ENCODE measurements at places on chromosomes 2 and 18.

GRCh38 chr2:29050591-29050990 lies 23.7 kb downstream of the PCARE start:
- DNase-seq = no peak

- DNase-seq = no peak
Measured at GRCh38 chr2:68885811-68886075, 14.5 kb upstream of the BMP10 start.

- DNase-seq = no peak
Measured at GRCh38 chr2:238813109-238813508, 34.8 kb upstream of the TWIST2 start.

GRCh38 chr2:140604788-140605187 lies 1526.0 kb downstream of the LRP1B start:
- no peak for DNase-seq

DNA sequence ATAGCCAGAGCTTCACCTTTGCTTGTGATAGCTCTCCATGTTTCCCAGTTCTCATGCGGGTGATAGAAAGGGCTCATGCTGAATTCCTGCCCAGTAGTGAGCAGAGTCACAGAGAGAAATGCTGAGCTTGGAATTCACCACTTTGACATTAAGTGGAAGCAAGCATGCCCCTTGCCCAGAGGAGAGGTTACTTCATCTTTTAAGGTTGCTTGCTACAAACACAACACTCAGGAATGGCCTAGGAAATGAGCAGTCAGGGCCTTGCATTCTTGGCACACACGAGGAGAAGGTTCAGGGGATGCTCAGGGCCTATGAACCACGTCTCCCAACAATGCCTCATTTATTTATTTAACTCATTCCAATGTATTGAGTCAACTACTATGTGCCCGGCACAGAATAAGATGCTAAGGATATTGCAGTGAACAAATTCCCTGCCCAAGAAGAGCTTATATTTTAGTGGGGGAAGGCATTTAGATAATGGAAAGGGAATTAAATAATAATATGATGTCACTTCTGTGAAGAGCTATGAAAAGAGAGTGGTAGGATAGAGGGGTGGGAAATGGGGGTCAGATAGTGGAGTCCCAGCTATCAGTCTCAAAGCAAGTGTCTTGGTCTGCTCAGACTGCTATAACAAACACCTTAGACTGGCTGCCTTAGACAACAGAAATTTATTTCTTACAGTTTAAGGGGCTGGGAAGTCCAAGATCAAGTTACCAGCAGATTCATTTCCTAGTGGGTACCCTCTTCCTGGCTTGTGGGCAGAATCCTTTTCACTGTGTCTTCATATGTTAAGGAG lies 42.1 kb downstream of the DDX18 start:
- no peak for DNase-seq

- no peak for DNase-seq
Measured at GRCh38 chr18:25724121-25724520, 366.3 kb downstream of the SS18 start.

DNA sequence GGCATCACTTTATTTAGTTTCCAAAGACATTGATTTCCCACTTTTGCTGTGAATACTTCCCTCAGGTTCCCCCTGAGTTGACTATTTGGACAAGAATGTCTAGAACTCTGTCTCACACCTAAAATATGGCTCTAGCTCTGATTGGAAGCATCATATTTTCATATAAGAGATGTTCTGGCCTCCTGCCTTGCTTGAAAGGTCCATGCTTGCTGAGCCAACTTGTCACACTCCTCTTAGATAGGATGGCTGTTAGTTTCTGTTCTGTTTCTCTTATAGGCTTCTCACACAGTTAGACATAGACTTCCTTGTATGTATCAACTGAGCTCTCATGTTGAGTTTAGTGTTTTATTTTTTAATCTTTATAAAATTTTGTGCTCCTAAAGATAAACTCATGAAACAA lies 87.1 kb downstream of the CNTNAP5 start:
- no peak for DNase-seq

- no peak for DNase-seq
Measured at GRCh38 chr2:237742614-237743013, 56.0 kb upstream of the RBM44 start.

GRCh38 chr2:165877565-165878550 lies 75.7 kb downstream of the TTC21B start:
- DNase-seq = no peak

DNA sequence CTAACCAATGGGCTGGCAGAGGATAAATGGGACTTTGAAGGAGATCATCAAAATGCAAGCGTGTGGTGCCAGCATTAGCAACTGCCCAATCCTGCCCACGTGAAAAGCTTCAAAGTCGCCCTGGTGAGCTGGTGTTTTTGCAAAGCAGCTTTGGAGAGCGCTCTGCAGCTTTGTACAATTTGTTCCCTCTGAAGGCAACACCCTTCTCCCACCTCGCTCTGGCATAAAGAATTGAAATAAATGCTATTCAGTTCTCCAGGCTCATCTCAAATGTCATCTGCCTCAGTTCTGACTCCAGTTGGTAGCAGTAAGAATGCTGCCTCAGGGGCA lies 3.5 kb downstream of the COPS9 start:
- no peak for DNase-seq

DNA sequence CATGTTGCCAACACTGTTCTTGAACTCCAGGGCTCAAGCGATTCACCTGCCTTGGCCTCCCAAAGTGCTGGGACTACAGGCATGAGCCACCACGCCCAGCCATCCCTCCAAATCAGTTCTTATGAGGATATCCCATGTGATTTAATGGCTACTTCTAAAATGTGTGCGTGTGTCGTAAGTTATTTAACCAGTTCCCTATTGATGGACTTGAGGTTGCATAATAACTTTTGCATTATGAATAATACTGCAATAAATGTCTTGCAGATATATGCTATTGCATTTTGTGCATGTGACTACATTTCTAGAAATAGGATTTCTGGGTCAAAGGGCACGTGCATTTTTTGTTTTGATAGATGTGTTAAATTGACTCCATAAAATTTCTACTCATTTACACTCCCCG lies 19.0 kb downstream of the DIPK1C start:
- no peak for DNase-seq

GRCh38 chr2:240392084-240392947 lies 43.1 kb upstream of the GPC1 start:
- no peak for DNase-seq

DNA sequence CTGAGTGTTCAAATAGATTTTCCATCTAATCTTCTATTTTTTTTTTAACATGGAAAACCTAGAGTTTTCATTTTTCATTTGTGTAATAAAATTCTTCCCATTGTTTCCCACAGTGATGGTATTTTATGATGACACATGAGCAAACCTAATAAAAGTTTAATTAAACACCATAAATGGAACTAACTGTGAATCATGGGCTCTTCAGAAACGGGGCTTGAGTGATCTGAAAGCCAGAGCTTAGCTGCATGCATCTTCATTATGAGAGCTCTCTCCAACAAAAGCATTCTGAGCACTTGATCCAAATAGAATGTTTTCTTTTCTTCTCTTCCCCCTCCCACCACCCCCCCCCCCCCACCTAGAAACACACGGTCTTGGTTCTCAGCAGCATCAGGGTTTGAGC lies 82.1 kb upstream of the REV1 start:
- no peak for DNase-seq

- no peak for DNase-seq
Measured at GRCh38 chr2:190678444-190679162, 29.7 kb downstream of the NAB1 start.

DNA sequence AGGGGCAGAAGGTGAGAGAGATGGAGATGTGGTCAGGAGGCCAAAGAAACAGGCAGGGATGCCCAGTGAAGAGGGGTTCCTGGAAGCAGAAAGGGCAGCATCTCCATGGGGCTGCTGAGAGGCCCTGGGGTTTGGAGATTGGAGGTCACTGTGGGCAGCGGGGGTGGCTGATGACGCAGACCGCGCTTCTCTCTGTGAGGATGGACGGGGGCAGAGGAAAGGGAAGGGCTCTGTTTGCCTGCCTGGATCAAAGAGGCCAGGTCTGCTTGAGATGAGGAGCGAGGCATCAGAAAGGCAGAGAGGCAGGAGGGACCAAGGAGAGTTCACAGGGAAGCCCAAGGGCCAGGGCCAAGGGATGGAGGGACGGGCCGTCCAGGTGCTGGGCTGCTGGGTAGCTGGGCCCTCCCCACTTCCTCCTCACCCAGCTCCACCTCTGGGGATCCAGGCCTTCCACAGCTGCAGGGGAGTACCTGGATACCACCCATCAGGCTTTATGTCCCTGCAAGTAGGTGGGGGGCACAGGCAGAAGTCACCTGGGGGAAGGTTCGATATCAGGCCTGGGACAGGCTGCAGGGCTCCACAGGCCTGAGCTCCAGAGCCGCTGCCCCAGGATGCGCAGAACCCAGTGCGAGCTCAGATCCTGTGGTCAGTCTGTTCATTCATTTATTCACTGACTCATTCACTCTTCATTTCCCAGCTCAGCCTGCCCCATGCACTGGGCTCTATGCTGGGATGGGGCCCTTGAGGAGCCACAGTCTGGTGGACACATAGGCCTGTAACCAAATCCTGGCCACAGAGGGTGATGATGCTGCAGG lies 30.6 kb downstream of the ADRA2B start:
- no peak for DNase-seq

- no peak for DNase-seq
Measured at GRCh38 chr2:230658877-230659652, 53.6 kb upstream of the CAB39 start.

- DNase-seq = no peak
Measured at GRCh38 chr2:127278959-127279358, 15.0 kb downstream of the ERCC3 start.

GRCh38 chr2:108927936-108928659 lies 60.9 kb downstream of the EDAR start:
- no peak for DNase-seq

- no peak for DNase-seq
Measured at GRCh38 chr2:231514951-231515297, 15.3 kb downstream of the NMUR1 start.

DNA sequence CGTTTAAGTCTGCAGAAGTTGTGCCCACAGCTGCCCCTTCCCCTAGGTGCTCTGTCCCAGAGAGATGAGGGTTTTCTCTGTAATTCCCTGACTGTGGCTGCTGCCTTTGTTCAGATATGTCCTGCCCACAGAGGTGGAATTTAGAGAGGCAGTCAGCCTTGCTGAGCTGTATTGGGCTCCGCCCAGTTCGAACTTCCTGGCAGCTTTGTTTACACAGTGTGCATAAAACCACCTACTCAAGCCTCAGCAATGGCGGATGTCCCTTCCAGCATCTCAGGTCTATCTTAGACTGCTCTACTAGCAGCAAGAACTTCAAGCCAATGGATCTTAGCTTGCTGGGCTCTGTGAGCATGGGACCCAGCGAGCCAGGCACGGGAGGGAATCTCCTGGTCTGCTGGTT lies 48.1 kb downstream of the LHCGR start:
- DNase-seq = no peak

DNA sequence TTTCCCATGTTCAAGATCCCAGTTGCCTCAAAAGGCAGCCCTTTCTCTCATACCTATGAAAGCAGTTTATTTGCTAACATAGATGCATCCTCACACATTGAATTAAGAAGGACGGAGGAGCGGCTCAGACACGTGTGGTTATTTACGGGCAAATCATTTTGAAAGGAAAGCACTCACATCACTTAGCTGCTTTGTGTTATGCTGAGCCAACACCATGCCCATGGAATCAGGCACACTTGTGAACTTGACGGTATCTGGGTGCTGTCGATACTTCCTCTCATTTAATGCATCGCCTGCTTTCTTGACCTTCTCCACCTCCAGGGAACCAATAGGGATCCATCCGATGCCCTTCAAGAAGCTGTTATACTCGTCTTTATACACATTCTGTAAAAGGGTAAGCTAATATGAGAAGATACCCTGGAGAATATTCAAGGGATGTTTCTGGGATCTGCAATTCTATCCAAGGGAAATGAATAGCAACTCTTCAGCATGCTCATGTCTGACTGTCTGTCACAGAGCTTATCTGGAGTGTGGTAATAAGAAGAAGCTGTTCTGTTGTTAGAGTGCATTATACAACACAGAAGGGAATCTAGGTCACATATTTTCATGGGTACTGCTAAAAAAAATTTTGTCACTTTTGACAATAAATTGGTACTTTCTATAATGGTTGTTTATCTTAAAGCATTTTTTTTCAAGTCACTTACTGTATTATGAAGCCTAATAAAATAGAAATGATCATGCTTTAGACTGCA lies 63.3 kb downstream of the NEB start:
- no peak for DNase-seq

- DNase-seq = no peak
Measured at GRCh38 chr2:11554399-11554716, 20.5 kb downstream of the GREB1 start.

DNA sequence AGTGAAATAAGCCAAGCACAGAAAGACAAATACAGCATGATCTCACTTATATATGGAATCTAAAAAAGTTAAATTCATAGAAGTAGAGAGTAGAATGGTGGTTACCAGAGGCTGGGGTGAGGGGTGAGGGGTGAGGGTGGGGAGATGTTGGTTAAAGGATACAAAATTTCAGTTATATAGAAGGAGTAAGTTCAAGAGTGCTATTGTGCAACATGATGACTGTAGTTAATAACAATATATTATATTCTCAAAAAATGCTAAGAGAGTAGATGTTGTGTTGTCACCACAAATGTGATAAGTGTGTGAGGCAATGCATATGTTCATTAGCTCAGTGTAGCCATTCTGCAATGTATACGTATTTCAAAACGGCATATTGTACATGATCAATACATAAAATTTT lies 26.4 kb upstream of the GULP1 start:
- no peak for DNase-seq

GRCh38 chr18:55269622-55270021 lies 310.4 kb upstream of the CCDC68 start:
- DNase-seq = no peak

GRCh38 chr2:179882851-179883806 lies 21.7 kb upstream of the ZNF385B start:
- DNase-seq = no peak

GRCh38 chr2:691821-692761 lies 14.9 kb upstream of the TMEM18 start:
- no peak for DNase-seq

GRCh38 chr2:141957827-141958450 lies 172.9 kb downstream of the LRP1B start:
- DNase-seq = no peak

DNA sequence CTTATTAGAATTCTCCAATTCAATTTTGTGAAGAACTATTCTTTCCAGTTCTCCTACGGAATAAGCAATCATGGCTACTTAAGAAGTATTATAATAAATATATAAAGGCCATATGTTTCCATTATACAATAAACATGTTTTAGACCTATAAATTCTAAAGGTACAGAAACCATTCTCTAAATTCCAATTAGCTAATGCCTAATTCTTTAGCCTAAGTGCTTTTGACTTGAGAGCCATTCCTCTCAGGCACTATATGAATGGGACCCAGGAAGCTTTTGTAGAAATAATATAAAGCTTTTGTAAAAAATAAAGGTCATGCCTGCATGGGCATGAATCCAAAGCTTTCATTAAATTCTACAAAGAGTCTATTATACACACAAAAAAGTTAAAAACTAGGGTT lies 161.0 kb upstream of the UNC80 start:
- no peak for DNase-seq

Data from stimulated activated CD4-positive, alpha-beta T cell treated with anti-CD3 and anti-CD28 coated beads, TNF-alpha, amount 100 ng/mL, for 4 hours (primary cell).